HFFc6 (cell line): ENCODE measurements at places on chromosomes 3 and 15.

- no peak for DNase-seq
Measured at GRCh38 chr15:91165850-91166249, 65.8 kb downstream of the SV2B start.

GRCh38 chr3:127604035-127604434, 5.8 kb downstream of the MCM2 start:
- no peak for DNase-seq

- peak; percentile 82 for DNase-seq
Measured at GRCh38 chr3:64295594-64295993, 70.3 kb upstream of the PRICKLE2 start.

DNA sequence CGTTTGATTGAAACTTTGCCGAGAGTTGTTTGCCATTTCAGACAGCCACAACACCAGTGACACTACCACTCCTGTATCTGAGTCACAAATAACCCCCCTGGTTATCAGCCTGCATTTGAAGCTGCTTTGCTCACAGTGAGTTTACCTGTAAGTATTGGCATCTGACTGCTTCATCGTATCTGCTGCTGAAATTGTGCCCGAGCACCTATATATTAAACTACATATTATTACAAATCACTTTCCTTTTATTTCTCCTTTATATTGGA, 39.2 kb upstream of the SPSB4 start:
- no peak for DNase-seq

GRCh38 chr3:17605032-17605431, 137.4 kb downstream of the TBC1D5 start:
- peak; percentile 78 for DNase-seq

DNA sequence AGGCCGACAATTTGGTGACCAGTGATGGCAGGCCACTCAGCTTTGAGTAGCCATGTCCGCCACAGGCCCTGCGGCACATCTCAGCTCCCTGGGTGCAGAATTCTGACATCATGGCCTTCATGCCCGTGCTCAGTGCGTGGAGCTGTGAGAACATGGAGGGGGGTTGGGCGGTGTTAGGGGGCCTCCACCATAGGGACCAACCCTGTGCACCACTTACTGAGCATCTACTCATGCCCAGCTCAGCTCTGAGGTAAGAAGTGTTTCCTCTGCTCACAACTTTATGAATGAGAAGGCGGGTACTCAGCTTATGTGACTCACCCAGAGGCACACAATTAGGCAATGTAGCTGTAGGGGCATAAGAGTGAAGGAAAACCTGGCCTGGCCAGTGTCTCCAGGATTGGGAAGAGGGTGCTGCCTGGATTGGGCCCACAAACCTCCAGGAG, 10.5 kb downstream of the ACOX2 start:
- DNase-seq: peak; percentile 89

GRCh38 chr15:26075770-26076169, 212.6 kb upstream of the ATP10A start:
- no peak for DNase-seq

GRCh38 chr15:88223084-88223483, 33.5 kb downstream of the NTRK3 start:
- DNase-seq: no peak

DNA sequence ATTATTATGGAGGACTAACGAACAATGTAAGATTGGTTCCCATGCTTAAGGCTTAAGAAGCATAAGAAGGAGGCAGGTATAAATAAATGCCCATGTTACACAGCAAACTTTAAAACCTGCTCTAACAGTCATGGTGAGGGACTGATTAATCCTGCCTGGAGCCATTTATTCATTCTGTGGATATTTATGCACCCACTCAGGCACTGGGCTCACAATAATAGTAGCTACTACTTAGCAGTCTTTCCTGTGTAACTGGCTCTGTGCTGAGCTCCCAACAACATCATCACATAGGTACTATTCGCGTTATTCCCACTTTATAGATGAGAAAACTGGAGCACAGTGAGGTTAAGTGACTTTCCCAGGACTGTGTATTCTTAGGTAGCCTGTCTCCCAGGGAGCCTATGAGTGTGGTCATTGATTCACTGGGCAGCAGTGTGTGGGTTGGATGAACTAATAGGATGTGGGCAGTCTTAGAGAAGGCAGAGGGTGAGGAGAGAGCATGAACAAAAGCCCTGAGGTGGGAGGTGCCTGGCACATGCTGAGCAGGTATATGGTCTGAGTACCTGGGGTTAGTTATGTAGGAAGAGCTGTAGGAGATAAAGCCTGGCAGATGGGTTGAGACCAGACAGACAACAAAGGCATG, 44.1 kb upstream of the UMPS start:
- no peak for DNase-seq

GRCh38 chr3:81354119-81354518, 407.3 kb downstream of the GBE1 start:
- no peak for DNase-seq

GRCh38 chr3:130870423-130870822, 23.5 kb upstream of the ATP2C1 start:
- no peak for DNase-seq

DNA sequence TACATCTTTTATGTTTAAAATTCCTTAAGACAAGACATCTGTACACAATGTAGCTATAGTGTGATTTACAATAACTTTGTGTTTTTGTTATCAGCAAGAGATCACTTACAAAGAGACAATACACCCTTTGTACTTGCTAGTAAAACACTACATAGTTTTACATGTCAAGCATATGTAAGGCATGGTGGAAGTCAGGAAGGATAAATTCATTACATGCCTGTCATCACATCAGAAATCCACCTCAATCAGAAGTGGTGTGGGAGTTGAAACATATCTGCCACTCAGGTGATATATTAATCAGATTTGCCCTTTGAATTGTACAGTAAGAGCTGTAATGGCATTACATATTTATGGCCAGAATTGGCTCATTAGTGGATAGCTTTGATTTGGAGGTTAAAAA, 95.5 kb downstream of the MBNL1 start:
- DNase-seq: no peak

DNA sequence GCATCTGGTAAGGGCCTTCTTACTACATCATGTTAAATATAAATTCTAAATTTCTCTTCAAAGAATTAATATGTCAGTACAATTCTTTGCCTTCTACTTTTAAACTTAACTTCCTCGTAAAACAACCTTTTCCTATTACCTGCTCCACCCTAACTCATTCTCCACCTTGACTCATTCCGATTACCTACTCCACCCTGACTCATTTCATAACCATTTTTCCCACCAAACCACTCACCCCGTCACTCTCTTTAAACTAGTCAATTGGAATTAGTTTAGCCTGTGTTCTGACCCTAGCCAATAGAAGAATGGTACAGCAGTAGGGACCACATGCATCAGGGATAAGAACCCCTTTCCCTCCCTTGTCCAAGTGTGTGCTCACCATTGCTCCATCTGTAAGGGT, 65.6 kb downstream of the PLSCR2 start:
- no peak for DNase-seq
